Activated CD4-positive, alpha-beta T cell treated with anti-CD3 and anti-CD28 coated beads, Interleukin-2, amount 10 ng/mL, durations not matched to agents 7 days and 5 days (primary cell): ENCODE measurements at places on chromosomes 12 and 14. TPM values are rescaled to one million over a fixed set of nuclear protein-coding genes. Genes with fewer than 3 reads are reported as not detected.

GRCh38 chr14:93954900-93955849 is 21.2 kb downstream of the ASB2 start:
- H3K4me1 ChIP-seq = peaks cover 92% of the 10 kb centered on the region
- DNase-seq = peak; percentile 55
- H3K27me3 ChIP-seq = no peaks in the 10 kb centered on the region
- peak overlapping the region; percentile 89 for H3K27ac ChIP-seq
- peak overlapping the region; percentile 66 for H3K4me3 ChIP-seq

GRCh38 chr14:93690146-93690545 is 98.1 kb downstream of the PRIMA1 start:
- peaks cover 18% of the 10 kb centered on the region for H3K27me3 ChIP-seq
- H3K27ac ChIP-seq = no peak overlapping the region
- no peak for DNase-seq
- H3K36me3 ChIP-seq = no peaks in the 10 kb centered on the region
- no peaks in the 10 kb centered on the region for H3K4me1 ChIP-seq

GRCh38 chr14:20522332-20522731 is 17.0 kb downstream of the RNASE10 start:
- no peak overlapping the region for H3K27ac ChIP-seq
- no peak overlapping the region for H3K4me3 ChIP-seq
- no peaks in the 10 kb centered on the region for H3K36me3 ChIP-seq
- H3K4me1 ChIP-seq = no peaks in the 10 kb centered on the region
- DNase-seq = no peak

Gene WDHD1
- total RNA-seq = 37.5 TPM
